ENCODE measurements at places on chromosomes 5 and 9. TPM values are rescaled to one million over a fixed set of nuclear protein-coding genes. Genes with fewer than 3 reads are reported as not detected.

DNA sequence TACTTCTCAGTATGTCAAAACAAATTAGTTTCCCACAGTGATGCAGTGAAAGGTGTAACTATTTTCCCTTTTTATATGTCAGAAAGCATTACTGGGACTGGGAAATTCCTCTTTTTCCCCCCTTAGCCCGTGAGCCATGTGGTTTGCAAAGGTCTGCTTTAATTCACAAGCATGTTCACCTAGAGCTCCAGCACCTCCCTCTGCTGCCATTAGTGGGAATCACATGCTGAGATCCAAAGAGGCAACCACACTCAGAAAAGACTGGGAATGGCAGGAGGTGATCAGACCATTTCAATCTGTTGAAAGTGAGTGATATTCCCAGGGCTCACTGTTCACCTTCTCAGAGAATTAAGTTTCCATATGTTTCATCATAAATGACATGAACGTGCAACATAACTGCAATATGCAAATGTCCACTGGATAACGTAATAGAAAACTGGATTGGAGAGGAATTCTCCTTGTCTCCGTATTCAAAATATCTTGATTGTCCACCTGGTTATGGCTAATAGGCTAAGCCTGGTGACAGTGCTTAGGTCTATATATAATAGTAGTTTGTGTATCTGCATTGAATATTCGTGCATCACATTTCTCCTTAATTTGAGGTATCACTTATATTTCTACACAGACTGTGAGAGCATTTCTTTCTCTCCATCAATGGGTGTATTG lies 703.5 kb upstream of the WWC1 start:
- DNase-seq, result peak; percentile 14

The AQP3 gene
- 1.1 TPM for total RNA-seq

The PCDHAC2 gene
- total RNA-seq, result 1.8 TPM

The SLC36A3 gene
- not detected for total RNA-seq

DNA sequence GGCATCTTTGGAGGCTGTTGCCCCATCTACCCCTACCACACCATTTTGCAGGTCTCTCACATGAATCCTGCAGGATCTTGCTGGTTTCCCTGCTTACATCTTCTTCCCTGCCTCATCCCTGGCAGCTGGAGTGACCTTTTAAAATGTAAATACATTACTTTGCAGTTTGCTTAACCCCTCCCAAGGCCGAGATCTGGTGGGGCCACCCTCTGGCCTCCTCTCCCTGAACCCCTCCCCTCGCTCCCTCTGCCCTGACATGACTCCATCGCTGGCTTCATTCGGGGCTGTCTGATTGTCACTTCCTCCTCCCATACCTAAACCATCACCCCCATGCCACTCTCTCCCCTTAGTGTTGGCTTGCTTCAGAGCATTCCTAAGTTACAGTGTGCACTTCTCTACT lies 12.6 kb upstream of the PALM2AKAP2 start:
- no peak for DNase-seq

- no peak for DNase-seq
Observed at GRCh38 chr9:81103597-81104471, 585.5 kb downstream of the TLE1 start.

DNA sequence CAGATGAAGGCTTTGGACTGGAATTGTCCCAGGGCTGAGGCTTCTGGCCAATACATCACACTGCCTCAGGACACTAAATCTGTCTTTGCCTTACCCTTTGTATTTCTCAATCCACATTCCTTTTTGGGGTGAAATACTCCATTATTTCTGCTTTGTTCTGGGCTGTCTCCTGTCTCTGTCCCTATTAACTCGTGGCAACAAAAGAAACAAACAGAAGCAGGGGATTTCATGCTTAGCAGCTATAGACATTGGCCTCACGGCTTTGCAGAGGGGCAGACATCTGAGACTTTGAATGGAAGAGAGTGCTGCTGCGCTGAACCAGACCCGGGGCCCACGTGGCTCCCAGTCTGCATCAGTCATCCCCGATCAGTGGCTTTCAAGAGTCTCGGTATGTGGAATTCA lies 129.7 kb downstream of the ARL15 start:
- DNase-seq, result peak; percentile 29

DNA sequence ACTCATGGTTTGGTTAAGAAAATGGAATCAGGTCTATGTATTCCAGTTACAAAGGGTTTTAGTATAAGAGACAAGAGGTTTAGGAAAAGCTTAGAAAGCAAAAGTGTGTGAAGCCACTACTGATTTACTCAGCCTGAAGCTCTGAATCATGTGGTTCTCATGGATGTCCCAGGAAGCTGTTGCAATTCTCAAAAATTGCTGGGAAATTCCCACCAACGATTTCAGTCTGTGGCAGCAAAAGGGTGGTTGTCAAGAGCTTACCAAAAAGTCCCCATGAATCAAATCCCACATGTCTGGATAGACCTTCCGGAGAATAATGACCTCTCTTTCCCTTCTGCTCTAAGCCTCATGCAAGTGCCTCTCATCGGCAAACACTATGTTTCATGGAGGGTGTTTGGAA lies 929.9 kb downstream of the TLE4 start:
- no peak for DNase-seq

DNA sequence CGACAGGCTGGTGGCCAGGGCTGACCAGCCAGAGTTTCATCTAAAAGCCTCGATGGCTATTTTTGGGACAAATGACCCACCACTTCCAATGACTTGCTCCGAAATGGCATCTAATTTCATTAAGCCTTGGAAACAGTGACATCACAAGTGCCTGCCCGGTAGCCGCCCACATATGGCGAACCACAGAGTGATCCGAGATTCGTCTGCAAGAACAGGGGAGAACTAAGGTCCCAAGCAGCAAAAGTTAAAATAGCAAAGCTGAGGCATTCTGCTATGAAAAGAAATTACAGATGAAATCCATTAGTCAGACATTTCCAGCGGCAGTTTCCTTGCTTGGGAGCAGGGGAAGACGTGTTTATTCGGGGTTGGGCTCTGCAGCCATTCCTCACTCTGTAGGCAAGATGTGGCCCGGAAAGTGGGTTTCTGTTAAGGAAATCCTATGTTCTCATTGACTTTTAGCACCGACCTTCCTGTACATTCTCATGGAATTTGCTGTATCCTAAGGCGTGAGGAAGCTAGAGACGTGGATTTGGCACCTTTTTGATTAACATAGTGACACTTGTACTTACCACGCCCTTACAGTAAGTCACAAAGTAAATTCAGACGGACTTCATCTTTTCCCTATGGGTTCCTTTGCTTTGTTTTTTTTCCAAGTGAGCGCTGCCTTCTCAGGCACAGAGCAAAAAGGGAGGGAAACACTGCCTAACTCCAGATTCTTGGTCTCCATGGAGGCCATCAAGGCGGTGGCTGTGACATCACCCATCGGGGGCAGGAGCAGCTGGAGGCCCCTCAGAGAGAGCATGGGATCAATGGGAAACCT lies 45.1 kb downstream of the ERGIC1 start:
- DNase-seq, result no peak

The CCL21 gene
- total RNA-seq, result not detected

DNA sequence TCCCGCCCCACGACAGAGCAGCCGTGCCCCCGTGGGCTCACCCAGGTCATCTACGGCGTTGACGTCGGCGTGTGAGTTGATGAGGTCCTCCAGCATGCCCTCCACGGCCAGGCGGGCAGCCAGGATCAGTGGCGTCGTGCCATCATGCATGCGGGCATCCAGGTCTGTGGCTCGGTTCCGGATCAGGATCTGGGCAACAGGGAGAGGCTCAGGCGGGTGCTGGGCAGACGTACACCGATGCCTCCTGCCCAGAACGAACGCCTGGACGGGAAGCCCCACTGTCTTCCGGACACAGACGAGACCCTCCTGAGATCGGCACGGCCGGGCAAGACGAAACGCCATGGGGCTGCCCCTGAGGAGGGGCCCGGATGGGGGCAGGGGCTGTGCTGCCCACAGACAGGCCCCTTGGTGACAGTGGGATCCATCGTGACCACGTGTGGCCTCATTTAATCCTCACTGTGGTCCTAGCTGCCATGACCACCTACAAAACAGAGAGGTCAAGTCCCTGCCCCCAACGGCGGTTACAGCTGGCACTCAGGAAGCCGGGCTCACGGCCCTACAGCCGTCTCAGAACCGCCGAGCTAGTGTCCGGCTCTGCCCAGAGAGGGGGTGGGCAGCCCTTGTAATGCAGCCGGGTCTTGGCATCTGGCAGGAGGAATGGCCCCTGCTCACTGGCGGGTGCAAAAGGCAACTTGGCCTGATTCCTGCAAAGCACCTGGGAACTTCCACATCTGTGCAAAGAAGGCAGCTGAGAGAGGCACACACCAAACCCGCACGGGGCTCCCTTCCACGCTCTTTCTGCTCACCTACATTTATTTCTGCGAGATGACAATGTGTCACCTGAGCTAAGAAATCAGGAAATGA lies 16.5 kb upstream of the SEC16A start:
- no peak for DNase-seq

DNA sequence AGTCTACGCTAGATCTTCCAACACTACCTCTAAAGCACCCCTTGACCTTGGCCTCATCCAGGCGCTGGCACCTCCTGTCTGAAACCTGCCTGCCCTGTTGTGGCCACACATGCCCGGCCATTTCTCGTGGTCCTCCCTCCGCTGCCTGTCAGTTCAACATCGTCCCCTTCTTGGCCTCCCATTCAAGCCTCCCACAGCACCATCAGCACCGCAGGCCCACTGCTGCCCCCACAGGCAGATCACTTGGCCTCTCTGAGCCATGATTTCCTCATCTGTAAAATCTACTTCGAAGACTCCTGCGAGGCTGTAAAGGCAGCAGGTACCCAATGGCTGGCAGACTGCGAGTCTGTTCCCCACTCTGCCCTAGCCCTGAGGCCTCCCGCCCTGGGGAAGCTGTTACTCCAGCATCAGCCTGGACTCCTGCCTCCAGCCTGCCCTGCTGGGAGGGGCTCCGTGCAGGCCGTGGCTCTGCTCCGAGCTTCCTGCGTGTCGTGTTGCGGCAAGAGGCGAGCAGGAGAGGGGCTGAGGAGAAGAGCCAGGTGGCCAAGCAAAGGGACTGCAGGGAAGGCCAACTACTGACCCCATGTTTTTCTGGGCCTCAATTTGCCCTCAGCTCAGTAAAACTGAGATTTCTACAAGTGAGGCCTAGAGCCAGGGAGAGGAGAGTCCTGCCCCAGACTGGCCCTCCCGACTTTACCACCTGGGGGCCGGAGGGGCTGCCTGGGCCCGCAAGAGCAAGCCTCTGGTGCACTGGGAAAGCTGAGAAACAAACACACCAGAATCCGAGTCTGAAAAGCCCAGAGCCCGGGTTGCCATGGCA lies 70.5 kb upstream of the LRRTM2 start:
- DNase-seq, result peak; percentile 64

GRCh38 chr9:129761901-129762369 lies 9.1 kb upstream of the PTGES start:
- no peak for DNase-seq

DNA sequence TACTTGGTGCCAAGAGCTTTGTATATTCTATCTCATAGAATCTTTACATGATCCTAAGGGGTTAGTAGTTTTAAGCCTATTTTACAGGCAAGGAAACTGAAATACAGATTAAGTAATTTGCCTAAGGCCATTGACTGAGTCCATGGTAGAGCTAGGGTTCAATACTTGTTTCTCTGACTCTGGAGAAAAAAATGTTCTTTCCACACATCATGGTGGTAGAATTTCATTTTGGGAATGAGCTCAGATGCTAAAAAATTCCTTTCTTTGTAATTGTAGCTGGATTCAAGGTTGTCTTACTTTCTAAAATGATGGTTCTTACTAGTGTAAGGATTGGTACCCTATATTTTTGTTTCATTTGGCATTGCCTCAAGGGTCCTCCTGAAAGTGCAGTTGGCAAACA lies 86.0 kb downstream of the ANKRD55 start:
- DNase-seq, result no peak

- DNase-seq, result no peak
Observed at GRCh38 chr9:79663300-79663699, 91.5 kb downstream of the TLE4 start.

DNA sequence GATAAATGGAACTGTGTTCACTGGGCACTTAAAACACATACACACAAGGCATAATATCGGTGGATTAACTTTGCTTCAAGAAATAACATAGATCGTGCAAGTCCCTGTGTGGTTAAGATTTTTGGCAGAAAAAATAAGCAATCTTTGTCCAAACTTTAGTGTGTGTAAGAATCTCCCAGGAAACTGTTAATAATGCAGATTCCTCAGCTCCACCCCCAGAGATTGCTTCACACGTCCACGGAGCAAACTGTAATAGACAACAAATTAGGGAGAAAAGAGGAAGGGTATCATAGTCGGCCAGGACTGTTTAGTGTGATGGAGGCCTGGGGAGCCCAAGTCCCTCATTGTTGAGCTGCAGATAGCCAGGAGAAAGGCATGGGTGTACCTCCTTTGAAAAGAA lies 84.8 kb downstream of the PJA2 start:
- DNase-seq, result no peak

- DNase-seq, result no peak
Observed at GRCh38 chr9:134500931-134501760, 140.5 kb upstream of the COL5A1 start.

DNA sequence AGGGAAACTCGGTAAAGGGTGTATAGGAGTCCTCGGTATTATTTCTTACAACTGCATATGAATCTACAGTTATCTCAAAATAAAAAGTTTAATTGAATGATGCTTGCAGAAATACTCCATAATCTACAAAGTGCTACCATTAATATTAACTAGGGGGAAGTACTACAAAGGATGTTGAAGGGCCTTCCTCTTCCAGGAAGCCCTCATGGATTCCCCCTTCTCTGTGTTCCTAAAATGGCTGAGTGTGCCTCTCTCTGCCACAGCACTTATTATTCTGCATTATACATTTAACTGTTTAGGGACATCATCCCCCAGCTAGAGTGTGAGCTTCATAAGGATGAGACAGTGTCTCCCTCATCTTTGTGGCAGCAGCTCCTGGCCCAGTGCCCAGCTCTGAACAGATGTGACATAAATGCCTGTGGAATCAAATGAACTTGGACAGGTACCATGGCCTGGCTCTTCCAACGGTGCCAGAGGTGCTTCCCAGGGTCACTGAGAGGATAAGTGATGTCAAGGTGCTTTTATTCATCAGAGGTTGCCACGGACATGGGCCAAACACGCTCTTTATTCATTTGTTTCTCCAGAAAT lies 99.5 kb downstream of the PAX5 start:
- DNase-seq, result no peak

The STK32A gene
- total RNA-seq, result 0.61 TPM

- DNase-seq, result no peak
Observed at GRCh38 chr5:81995407-81995806, 23.6 kb downstream of the ATG10 start.

- DNase-seq, result no peak
Observed at GRCh38 chr9:18020121-18020745, 441.4 kb downstream of the SH3GL2 start.

DNA sequence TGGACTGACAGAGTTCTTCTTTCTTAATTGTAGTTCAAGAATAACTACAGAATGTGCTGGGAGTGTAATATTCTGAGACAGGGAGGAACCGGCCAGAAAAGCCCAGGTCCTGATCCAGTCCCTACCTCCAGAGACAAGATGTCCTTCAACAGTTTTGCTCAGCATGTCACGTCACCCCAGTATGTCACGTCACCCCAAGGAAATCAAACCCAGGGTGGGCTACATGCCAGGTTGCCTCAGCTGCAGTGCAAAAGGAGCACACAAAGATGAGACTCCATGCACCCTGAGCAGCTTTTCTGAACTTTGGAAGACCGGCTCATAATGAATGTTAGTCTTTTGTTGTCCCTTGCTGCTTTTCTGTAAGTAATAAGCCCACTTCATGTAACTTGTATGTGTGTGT lies 25.9 kb upstream of the NIPAL4 start:
- no peak for DNase-seq

The CDC20B gene
- total RNA-seq, result not detected

- DNase-seq, result no peak
Observed at GRCh38 chr5:26757941-26758340, 280.4 kb downstream of the CDH9 start.

The MCTP1 gene
- total RNA-seq, result 1.8 TPM

- DNase-seq, result no peak
Observed at GRCh38 chr5:135106610-135107471, 72.8 kb upstream of the PITX1 start.

The PAPPA gene
- 0.72 TPM for total RNA-seq

All from neural crest cell (in vitro differentiated cells).